ENCODE measurements at places on chromosomes 3 and 15. TPM values are rescaled to one million over a fixed set of nuclear protein-coding genes. Genes with fewer than 3 reads are reported as not detected.

Gene RHOV
- total RNA-seq = 0.07 TPM

Gene FEZF2
- not detected for total RNA-seq

Gene RUBCN
- total RNA-seq = 12.1 TPM

Gene ATP13A4
- 0.07 TPM for total RNA-seq

Gene AHSG
- total RNA-seq = not detected

Gene PPP1R2
- total RNA-seq = 77.8 TPM

Gene ALDH1A3
- 52.1 TPM for total RNA-seq

Data from pulmonary artery endothelial cell (primary cell).